ENCODE measurements at places on chromosomes 12 and 14.

GRCh38 chr12:123787466-123787865 lies 25.4 kb downstream of the DNAH10 start:
- no peak for DNase-seq

DNA sequence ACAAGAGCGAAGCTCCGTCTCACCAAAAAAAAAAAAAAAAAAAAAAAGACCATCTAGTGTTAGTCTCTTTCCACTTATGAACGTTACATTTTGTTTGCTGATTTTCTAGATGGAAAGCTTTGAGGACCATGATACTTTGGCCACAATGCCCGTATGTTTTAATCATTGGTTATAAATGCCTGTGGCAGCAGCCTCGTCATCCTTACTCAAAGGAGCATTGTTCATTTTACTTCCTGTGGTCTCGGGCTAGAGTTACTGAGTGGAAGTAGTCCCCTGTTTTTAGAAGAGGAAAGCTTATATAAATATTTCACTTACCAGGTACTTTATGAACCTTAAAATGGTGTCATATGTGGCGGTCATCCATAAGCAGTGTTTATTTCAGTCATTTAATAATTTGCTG lies 359.9 kb downstream of the AEBP2 start:
- no peak for DNase-seq

- DNase-seq = peak; percentile 50
These were observed 100.7 kb downstream of the APAF1 start for GRCh38 chr12:98745578-98746391.

DNA sequence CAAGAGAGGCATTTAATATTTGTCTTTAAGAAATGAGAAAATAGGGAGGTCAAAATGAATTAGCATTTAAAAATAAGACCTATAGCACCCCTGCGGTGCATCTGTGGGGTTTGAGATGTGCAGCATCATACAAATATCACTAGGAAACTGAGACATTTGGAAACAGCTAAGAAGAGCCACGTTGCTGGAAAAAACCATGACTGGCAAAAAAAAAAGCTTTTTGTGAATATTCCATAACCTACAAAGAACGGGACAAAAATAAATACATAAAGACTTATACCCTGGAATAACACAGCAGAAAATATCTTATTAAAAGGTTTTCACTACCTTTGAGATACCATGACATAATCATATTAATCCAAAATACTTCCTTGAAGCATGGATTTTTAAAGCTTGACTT lies 366.2 kb downstream of the PAWR start:
- no peak for DNase-seq

DNA sequence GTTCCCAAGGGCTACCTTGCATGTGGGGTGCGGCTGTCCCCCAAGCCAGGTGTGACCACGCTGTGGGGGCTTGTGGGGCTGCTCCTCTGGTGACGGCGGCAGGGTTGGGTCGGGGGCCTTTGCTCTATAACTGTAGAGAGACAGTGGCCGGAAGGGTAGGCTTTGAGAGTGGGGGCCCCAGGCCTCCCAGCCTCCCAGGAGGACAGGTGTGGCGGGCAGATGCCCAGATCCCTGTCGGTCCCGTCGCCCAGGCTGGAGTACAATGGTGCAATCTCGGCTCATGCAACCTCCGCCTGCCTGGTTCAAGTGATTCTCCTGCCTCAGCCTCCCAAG lies 2.7 kb upstream of the GPR132 start:
- no peak for DNase-seq

DNA sequence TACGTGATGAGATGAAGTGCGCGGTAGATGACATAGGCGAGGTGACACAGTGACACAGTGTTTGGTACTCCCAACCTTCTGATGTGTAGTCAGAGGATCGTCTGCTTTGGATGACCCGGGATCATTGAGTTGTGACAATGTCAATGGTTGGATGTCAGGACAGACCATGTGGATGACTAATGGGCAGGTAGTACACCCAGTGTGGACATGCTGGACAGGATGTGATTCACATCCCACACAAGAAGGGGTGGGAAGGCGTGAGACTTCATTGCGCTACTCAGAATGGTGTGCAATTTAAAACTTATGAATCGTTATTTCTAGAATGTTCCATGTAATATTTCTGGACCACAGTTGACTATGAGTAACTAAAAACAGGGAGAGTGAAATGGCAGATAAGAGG lies 23.8 kb downstream of the MAP3K9 start:
- no peak for DNase-seq

GRCh38 chr12:5114436-5114835 lies 70.8 kb downstream of the KCNA5 start:
- DNase-seq = no peak

DNA sequence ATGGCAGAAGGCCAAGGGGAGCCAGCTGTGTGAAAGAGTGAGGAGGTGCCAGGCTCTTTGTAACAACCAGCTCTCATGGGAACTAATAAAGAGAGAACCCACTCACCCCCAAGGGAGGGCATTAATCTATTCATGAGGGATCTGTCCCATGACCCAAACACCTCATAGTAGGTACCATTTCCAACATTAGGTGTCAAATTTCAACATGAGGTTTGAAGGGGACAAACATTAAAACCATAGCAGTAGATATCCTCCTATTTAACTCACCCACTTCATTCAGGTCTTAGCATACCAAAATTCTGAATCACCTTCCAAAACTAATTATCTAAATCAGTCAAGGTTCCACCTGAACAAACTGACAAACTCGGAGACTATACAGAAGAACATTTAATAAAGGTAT lies 75.3 kb downstream of the PPFIA2 start:
- DNase-seq = no peak

DNA sequence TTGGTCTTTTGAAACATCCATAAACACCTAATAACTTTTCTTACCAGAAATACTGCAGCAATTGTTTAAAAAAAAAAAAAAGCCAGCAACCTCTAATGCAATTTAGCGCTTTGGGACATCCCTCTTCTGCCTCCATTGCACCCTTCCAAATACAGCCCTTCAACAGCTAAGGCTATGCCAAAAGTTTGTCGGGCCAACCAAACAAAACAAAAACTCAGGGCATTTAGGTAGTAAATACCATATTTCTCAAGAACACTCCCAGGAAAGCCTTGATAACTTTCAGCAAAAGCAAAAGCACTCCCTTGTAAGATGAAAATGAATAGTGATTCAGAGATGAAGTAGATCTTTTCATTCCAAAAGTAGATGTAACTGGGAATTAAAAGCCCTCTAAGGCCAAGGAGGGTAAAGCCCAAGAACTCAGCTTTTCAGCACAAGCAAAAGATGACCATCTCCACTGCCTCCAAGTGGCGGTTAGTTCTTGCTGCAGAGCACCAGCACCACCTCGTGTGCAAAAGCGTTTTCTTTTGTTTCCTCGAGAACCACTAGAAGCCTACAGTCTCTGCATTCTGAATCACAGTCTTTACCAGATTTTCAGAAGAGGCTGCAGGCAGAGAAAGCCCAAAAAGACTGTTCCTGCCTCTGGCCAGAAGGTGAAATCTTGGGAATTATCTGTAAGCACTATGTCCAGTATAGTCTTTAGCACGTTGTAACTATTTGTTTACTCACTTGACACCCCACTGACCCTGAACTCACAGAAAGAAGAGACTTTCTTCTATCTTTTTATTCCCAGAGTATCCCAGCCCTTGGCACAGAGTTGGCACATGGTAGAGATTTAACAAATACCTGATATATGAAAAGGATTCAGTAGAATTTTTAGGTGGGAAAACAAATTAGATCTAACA lies 53.1 kb downstream of the SIX6 start:
- peak; percentile 2 for DNase-seq

DNA sequence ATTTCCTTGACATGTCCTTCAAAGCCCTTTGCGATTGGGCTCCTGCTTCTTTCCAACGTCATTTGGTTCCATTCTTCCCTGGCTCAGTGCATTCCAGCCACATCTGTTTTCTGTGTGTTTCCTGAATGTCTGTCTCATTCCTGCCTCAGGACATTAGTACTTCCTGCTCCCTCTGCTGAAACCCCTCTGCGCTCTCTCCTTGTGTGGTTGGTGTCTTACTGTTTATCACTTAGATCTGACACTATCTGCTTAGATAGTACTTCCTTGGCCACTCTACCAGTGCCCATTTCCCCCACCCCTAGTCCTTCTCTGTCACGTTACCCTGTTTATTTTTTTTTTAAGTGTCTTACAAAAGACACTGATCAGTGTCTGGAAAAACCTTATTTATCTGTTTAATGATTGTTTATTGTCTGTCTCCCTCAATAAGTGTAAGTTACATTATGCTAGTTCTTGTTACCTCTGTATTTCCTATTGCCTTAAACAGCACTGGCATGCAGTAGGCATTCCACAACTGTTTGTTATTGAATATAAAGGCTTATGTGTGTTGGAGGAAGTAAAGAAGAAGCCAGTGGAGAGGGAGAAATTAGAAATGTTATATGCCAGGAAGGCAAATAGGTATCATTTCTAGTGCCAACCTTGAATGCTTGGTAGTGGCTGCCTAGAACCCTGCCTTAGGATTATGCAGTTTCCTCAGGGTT lies 21.5 kb downstream of the DYRK2 start:
- no peak for DNase-seq

DNA sequence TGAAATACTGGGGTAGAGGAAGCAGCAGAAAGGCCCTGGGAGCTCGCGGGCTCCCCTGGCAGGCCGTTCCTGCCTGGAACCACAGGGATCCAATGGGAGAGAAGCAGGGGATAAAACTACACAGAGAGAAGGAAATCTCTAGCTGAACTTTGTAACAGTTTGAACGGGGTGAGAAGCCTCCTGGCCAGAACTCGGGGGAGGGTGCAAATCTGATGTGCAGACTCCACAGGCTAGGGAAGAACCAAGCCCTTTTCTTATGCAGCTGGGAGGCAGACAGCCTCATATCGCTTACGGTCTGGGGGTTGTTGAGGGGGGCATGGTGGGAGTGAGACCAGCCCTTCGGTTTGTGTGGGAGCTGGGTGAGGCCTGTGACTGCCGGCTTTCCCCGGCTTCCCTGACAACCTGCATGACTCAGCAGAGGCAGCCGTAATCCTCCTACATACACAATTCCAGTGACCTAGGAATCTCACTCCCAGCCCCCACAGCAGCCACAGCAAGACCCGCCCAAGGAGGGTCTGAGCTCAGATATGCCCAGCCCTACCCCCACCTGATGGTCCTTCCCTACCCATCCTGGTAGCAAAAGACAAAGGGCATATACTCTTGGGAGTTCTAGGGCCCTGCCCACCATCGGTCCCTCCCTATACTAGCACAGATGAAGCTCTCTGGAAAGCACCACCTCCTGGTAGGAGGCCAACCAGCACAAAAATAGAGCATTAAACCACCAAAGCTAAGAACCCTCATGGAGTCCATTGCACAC lies 143.0 kb downstream of the TMTC1 start:
- DNase-seq = no peak

GRCh38 chr12:7555752-7556151 lies 52.2 kb upstream of the CD163 start:
- DNase-seq = no peak

DNA sequence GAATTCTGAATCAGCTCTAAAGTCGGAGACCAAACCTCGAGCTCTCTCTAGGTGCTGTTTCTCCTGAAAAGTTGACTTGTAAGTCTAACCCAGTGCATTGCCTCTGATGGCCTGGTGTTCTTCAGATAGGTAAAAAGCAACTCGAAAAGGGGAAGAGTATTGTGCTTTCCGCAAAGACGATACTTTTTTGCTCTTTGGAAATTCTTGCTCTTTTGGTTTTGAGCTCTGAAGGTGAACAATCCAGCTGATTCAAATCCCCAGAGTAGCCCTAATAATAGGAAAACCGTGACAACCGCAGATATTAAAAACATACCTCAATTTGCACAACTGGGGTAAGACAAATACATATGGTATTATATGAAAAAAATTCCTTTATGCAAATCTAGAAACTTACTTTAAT lies 447.4 kb downstream of the RAD51B start:
- no peak for DNase-seq

DNA sequence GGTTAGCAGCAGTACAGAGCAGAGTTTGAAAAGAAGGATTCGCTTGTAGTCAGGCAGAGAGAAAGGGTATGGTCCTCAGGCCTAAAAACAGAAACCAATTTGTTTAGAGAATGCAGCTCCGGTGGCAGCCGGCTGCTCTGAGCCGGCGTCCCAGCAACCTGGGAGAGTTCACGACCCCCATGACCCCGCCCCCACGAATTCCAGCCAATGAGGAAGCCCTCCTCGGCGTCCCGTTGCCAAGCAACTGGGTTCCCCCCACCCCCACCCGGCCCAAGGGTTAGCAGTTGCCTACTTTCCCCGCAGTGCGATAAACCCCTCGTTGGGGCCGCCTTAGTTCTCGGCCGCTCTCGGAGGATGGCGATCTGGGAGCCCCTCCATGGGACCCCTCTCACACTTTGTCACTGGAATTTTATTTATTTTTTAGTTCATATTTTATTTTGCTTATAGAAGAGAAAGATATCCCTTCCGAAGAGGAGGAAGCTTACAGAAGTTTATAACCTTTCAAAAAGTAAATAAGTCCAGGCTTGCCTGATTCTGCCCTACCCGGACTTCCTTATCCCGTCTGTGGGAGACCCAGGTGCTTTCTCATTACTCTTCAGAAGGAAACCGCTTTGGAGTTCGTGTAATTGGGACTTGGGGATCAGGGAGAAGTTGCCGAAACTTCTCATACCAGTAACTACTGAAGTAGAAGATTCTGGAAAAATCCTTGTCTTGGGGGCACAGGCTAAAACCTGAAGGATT lies at the start of gene CCDC60:
Gene CCDC60, plus strand, starts transcription at position 300 of the 741 bp plus-strand sequence. CDS start 448 bp downstream, outside the sequence.
- DNase-seq = peak; percentile 0

DNA sequence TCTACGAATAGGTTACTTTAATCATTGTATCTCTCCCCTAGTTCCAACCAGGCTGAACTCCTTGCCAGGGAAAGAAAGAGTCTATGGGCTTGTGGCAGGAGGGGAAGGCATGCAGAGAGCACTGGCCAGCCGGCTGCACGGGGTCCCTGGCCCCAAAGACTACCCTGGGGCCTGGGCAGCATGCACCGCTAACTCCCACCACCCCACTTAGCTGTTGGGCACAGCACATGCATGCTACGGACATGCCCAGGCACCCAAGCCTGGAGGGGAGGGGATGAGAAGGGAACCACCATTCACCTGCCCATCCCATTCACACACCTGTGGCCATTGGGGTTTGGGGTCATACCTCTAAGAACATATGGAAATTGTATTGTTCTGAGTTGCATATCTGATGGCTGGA lies 94.1 kb downstream of the PIK3C2G start:
- no peak for DNase-seq

- DNase-seq = no peak
These were observed 19.0 kb downstream of the CORO1C start for GRCh38 chr12:108712165-108712924.

GRCh38 chr12:99067171-99067785 lies 422.2 kb downstream of the APAF1 start:
- DNase-seq = no peak

- no peak for DNase-seq
These were observed 190.0 kb downstream of the EMP1 start for GRCh38 chr12:13386323-13387039.

- DNase-seq = no peak
These were observed 136.1 kb downstream of the PAPOLA start for GRCh38 chr14:96638041-96638855.
